ENCODE measurements at places on chromosomes 1 and 21.
A peak's percentile ranks its signal among the peaks of the same experiment; 100 is the strongest.

DNA sequence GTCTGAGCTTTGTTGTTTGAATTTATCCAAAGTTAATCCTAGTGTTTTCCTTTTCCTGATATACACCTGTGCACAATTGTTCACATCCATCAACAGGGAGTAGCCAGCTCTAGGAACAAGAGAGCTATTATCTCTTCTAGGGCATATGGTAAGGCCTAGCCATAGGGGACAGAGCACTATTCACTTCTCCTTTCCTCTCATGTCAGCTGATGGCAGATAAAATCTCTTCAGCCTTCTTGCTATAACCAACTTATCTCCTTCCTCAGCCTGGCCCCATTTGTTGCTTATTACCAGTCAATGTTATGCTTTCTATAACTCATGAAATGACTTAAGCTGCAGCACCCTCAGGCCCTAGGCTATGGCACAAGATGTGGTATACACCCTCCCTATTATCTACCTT, 38.9 kb downstream of the PATJ start:
- H3K4me1 ChIP-seq: no peaks in the 10 kb centered on the region
- no peak overlapping the region for H3K27ac ChIP-seq
- no peak for DNase-seq
- H3K36me3 ChIP-seq: peaks cover 2% of the 10 kb centered on the region
- H3K27me3 ChIP-seq: no peaks in the 10 kb centered on the region
- H3K4me3 ChIP-seq: no peak overlapping the region

GRCh38 chr1:3545363-3546047, 65.8 kb downstream of the MEGF6 start:
- peaks cover 77% of the 10 kb centered on the region for H3K4me1 ChIP-seq
- H3K4me3 ChIP-seq: peak overlapping the region; percentile 64
- no peak for DNase-seq
- H3K27me3 ChIP-seq: no peaks in the 10 kb centered on the region

GRCh38 chr1:221915764-221916163, 173.9 kb upstream of the DUSP10 start:
- no peaks in the 10 kb centered on the region for H3K4me1 ChIP-seq
- peaks cover 40% of the 10 kb centered on the region for H3K27me3 ChIP-seq
- H3K4me3 ChIP-seq: no peak overlapping the region
- DNase-seq: no peak
- no peak overlapping the region for H3K27ac ChIP-seq

DNA sequence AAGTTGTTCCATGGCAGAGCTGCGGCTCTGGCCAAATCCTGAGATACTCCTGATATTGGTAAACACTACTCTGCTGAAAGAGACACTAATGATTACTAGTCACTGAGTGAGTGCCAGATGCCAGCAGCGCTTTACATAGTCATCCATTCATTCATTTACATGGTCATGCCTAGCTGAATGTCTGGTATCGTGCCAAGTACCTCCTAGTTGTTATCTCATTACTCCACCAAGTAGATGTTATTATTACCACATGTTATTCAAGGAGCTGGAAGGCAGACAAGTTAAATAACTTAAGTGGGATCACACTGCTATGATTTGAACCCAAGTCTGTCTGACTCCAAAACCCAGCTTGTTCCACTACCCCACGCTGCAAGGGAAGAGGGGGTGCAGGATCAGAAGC, 4.7 kb downstream of the OLFML2B start:
- H3K27me3 ChIP-seq: no peaks in the 10 kb centered on the region
- H3K4me3 ChIP-seq: no peak overlapping the region
- peaks cover 60% of the 10 kb centered on the region for H3K4me1 ChIP-seq
- no peak overlapping the region for H3K27ac ChIP-seq
- H3K36me3 ChIP-seq: peaks cover 42% of the 10 kb centered on the region

GRCh38 chr1:180167721-180168467, 13.2 kb downstream of the QSOX1 start:
- no peak overlapping the region for H3K27ac ChIP-seq
- no peak overlapping the region for H3K4me3 ChIP-seq
- H3K36me3 ChIP-seq: peaks cover 10% of the 10 kb centered on the region
- DNase-seq: no peak

DNA sequence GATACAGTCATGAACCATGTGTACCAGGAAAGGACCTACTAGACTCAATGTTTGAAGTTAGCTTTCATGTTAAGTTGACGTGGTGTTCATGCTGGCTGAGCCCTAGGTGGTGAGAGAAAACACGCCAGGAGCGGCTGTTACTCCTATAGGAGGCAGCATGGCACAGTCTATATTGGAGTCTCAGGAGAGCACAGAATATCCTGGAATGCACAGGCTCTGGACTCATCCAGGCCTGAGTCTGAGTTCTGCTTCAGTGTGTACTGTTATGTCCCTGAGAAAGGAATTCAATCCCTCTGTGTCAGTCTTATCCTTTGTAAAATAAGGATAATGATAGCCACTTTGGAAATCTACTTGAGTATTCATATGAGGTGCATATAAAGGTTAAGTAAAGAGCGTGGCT, 41.2 kb downstream of the DPT start:
- H3K27ac ChIP-seq: no peak overlapping the region
- no peaks in the 10 kb centered on the region for H3K36me3 ChIP-seq
- no peaks in the 10 kb centered on the region for H3K27me3 ChIP-seq
- peaks cover 27% of the 10 kb centered on the region for H3K4me1 ChIP-seq
- no peak for DNase-seq
- H3K4me3 ChIP-seq: no peak overlapping the region

Data from chondrocyte (in vitro differentiated cells).